Fibroblast of skin of right quadriceps (primary cell): ENCODE measurements at places on chromosomes 12 and 14.

- no peak for DNase-seq
Observed at GRCh38 chr12:118521036-118521370, 144.6 kb downstream of the SUDS3 start.

DNA sequence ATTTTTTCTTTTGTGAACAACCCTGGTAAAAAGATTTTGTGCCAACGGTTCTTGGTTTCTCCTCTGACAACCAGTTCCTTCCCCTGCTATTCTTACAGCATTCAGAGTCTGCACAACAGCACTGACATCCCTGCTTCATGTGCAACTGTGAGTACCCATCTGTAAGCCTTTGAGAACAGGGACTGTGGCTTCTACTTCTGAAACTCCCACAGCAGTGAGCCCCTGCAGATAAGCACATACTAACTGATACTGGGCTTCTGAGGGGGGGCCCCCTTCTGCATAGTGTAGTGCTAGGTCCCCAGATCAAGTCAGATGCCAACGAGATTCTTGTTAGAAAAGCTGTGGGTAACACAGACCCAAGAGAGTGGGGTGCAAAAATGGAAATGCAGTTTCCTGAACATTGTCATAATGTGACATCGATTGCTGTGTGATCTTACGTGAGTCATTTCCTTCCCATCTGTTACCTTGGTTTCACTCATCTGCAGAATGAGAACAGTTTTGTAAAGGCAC lies 11.1 kb upstream of the NINJ2 start:
- DNase-seq = no peak

- DNase-seq = no peak
Observed at GRCh38 chr12:14275111-14275510, 90.4 kb upstream of the ATF7IP start.

DNA sequence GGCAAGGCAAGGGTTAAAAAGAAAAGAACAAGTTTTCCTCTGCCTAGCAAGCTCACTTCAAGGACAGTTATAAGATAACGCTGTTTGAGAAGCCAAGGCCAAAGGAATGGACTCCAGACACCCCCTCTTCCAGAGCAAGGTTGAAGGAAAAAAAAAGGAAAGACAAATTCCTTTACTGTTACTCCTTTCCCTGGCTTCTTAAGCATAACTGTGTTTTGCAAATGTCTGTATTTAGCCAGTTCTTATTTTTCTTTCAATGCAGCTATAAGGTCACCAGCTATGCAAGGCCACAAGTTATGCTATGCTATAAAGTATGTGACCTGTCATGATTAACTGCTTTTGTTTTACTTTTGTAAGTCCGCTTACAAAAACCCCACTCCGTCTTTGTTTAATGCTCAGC lies 26.6 kb downstream of the ZNF410 start:
- DNase-seq = no peak

DNA sequence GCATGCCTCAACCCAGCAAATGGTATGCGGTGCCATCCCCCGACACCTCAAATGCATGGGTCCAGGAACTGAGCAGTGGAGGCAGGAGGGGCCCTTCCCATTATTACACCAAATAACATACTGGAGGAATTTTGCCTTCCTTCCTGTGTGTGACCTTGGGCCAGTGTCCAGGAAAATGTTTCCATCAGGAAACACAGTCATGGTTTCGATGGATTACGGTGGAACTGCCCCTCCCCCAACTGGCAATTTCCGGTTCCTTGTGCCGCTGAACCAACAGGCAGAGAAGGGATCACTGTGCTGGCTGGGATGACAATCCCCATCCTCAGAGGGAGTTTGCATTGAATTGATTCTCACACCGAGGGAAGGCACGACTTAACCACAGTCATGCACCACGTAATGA lies 9.1 kb upstream of the CDC42BPB start:
- DNase-seq = no peak
